ENCODE measurements at places on chromosomes 16 and 17.

DNA sequence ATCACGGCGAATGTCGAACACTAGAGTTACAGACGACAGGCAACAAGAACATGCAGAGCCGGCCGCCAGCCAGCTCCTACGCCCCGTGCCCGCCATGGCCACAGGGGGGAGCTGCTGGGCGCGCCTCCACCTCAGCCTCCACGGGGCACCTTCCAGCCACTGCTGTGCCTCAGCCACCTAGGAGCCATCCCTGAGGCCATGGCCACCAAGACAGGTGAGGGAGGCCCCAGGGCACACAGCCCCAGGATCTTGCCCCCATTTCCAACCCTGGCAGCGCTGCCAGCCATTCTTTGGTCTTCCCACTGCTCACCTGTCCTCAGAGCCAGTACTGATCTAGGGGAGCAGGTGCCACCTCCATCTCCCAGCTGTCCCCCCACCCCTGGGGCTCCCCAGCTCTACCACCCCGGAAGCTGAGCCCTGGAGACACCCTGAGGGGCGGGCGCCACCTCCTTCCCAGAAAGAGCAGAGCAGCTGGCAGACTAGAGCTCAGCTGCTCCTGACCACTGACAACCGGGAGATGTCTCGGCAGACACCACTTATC lies 11.8 kb downstream of the GNPTG start:
- DNase-seq: no peak

DNA sequence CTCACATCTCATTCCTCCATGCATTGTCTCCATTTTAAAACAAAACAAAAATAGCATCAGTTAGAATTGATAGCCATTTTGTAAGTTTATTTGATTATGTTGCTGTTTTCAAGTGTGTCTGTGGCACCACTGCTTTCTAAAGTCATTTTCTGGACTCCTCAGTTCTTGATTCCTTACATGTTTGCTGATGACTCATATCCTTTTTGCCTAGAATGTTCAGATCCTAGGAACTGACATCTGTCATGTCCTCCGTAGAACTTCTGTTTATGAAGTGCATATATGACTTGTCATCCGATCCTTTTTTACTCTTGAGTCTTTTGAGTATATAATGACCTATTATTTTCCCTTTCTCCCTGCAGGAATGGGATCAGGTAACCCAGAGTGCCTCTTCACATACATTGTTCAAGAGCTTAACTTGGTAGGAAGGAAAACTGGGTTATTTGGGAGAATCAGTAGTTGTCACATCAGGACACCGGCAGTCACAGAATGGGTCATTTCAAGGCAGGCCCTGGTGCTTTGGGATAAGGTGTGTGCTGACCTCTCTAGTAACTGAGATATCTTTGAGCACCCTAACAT lies 69.2 kb downstream of the MAP2K4 start:
- DNase-seq: no peak

DNA sequence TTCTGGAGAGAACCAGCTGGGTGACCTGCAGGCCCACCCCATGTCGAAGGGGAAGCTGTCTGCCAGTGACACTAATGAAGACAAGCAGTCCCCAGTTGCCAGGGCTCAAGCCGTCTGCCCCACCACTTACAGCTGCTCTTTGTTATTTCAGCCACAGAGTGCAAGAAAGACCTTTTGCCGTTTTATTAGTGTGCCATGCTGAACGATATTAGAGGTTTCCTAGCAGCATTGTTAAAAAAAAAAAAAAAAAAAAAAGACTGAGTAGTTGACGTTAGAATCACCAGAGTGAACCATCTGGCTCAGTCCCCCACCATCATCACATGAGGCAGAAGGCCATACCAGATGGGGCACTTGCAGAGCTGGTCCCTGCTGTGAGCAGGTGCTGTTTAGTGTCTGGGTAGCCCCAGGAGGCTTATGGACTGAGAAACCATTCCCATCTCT lies 26.5 kb upstream of the SLC39A11 start:
- no peak for DNase-seq

- no peak for DNase-seq
Measured at GRCh38 chr16:68910051-68910450, 66.7 kb downstream of the TANGO6 start.

- DNase-seq: no peak
Measured at GRCh38 chr16:80691111-80691741, 113.2 kb downstream of the CDYL2 start.

- DNase-seq: no peak
Measured at GRCh38 chr16:85536073-85536410, 77.1 kb upstream of the GSE1 start.

GRCh38 chr16:84013787-84014569 lies 28.6 kb downstream of the SLC38A8 start:
- no peak for DNase-seq

GRCh38 chr16:83886199-83886971 lies 12.5 kb upstream of the MLYCD start:
- DNase-seq: no peak

GRCh38 chr16:51245658-51245995 lies 94.6 kb upstream of the SALL1 start:
- no peak for DNase-seq
